ENCODE measurements at places on chromosomes 12 and 14. TPM values are rescaled to one million over a fixed set of nuclear protein-coding genes. Genes with fewer than 3 reads are reported as not detected.

DNA sequence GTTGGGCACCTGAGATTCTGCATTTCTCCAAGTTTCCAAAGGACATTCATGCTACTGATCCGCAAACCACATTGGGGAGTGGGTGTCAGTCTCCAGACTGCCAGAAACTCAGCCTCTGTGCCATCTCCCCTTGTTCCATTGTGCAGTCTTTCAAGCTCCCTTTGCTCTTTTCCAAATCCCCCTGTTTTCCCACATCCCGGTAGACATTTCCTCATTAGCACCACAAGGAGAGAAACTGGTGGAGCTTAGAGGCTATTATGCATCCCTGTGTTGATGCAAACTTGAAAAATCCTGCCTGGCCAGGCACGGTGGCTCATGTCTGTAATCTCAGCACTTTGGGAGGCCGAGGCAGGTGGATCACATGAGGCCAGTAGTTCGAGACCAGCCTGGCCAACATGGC lies 10.7 kb downstream of the CCDC63 start:
- no peak for DNase-seq

DNA sequence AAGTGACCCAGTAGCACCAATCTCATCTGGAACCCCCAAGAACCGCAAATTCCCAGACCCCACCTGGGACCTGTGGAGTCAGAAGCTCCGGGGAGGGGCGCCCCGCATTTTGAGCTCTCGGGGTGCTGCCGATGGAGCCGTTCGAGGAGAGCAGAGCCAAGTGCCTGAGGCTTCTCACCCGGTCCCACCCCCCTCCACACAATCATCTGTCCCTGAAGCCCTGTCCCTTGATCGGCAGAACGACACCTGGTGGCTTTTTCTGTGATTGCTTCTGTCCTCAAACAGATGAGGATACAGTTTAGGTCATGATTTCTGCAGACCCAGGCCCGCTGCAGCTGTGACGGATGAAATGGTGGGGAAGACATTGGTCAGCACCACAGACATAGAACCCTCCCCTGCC lies 74.7 kb downstream of the NOC4L start:
- DNase-seq, result no peak

- no peak for DNase-seq
These were observed 28.1 kb upstream of the PPM1A start for GRCh38 chr14:60220917-60221316.

- no peak for DNase-seq
These were observed 42.2 kb downstream of the EGLN3 start for GRCh38 chr14:33908540-33909223.

ASIC1 gene
- 2.6 TPM for polyA plus RNA-seq

PLEKHH1 gene
- polyA plus RNA-seq, result 0.10 TPM

GRCh38 chr12:49345825-49346658 lies 646 bp upstream of the DNAJC22 start:
- no peak for DNase-seq

All from fibroblast of lung (primary cell).